ENCODE measurements at places on chromosomes 6 and 20.

GRCh38 chr6:6091608-6092002 is 84.9 kb upstream of the NRN1 start:
- DNase-seq = no peak

GRCh38 chr20:58133020-58133808 is 95.2 kb downstream of the ANKRD60 start:
- no peak for DNase-seq

- DNase-seq = peak; percentile 4
Observed at GRCh38 chr6:48069280-48069679, 41.7 kb downstream of the PTCHD4 start.

- DNase-seq = peak; percentile 78
Observed at GRCh38 chr20:49484180-49485140, 2.0 kb upstream of the KCNB1 start.

GRCh38 chr20:38581013-38581412 is at the start of gene ADIG:
Gene ADIG, plus strand, starts transcription at chr20:38581197. Its CDS starts 54 bp downstream, at chr20:38581251.
- DNase-seq = no peak

DNA sequence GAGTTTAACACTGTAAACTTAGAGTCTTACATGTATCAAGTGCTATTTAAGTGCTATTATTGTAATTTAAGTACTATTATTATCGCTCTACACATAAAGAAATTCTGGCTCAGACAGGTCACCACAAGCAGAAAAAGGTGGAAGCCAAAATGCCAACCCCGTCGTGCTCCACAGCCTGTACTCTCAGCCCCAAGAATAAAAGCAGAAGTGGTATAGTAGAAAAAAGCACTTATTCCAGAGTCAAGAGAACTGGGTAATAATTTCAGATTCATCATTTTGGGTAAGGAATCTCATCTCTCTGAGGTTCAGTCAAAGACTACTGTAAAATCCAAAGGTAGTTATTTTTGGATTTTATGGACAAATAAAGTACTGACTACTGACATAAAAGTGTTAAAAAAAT is 943 bp downstream of the ZUP1 start:
- no peak for DNase-seq

- peak; percentile 4 for DNase-seq
Observed at GRCh38 chr20:8389381-8390036, 257.4 kb downstream of the PLCB1 start.

DNA sequence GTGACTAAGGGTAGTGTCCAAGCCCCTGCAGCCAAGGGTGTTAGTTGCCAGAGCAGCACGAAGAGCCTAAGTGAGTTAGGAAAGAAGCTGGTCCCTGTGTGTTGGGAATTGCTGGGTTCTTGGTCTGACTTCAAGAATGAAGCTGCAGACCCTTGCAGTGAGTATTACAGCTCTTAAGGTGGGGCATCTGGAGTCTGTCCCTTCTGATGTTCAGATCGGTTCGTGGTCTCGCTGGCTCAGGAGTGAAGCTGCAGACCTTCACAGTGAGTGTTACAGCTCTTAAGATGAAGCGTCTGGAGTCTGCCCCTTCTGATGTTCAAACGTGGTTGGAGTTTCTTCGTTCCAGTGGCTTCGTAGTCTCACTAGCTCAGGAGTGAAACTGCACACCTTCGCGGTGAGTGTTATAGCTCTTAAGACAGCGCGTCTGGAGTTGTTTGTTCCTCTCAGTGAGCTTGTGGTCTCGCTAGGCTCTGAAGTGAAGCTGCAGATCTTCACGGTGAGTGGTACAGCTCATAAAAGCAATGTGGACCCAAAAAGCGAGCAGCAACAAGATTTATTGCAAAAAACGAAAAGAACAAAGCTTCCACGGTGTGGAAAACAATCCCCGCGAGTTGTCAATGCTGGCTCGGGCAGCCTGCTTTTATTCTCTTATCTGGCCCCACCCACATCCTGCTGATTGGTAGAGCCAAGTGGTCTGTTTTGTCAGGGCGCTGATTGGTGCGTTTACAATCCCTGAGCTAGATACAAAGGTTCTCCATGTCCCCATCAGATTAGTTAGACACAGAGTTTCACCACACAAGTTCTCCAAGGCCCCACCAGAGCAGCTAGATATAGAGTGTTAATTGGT is 31.8 kb downstream of the PXDC1 start:
- no peak for DNase-seq

GRCh38 chr6:31210123-31210522 is 39.6 kb upstream of the POU5F1 start:
- DNase-seq = no peak

DNA sequence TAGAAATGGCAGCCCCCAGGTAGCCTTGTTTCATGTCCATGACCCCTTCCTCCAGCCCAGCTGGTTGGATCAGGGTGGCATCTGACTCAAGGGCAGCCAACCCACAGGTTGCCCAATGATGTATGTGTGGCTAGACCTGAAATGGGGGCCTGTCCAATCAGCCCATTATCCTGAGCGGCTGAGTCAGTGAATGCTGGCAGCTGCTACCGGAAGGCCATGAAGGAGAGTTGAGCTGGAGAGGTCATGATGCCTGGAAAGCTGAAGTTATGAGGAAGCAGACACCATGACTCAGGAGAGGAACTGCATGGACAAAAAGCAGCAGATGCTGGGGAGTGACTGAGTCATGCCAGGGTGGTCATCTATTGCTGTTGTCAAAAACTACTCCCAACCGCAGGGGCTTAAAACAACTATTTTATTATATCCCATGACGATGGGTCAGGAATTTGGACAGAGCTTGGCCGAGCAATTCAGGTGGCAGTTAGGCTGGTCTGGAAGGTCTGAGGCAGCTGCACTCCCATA is 67.3 kb downstream of the MDGA1 start:
- DNase-seq = peak; percentile 94

- DNase-seq = no peak
Observed at GRCh38 chr20:38249536-38250310, 10.8 kb downstream of the KIAA1755 start.

DNA sequence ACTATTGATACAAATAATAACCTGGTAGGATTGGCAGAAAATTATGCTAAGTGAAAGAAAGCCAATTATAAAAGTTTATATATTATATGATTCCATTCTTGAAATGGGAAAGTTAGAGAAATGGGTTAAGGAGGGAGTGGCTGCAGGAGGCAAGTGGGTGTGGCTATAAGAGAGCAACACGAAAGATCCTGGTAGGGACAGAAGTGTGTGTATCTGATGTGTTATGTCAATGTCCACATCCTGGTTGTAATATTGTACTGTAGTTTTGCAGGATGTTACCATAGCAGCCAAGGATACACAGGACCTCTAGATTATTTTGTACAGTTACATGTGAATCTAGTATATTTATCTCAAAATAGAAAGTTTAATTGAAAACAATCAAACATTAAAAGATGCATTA is 46.8 kb downstream of the SNX5 start:
- no peak for DNase-seq

DNA sequence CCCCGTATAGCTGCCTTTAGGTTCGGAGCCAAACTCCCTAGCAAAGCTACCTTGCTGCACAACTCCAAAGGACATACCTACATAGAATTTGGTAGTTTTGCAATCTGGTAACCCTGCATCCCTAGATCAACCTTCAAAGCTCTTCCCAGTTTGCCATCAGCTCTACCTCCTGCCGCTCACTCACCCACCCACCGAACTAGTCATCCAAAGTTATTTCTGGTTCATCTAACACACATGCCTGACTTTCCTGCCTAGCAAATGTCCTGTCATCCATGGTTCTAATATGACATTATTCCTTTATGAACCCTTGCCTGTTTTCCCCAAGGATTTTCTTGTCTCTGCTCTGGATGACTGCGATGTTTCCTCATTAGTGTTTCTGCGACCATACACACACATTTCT is 21.6 kb downstream of the SPAG4 start:
- no peak for DNase-seq

DNA sequence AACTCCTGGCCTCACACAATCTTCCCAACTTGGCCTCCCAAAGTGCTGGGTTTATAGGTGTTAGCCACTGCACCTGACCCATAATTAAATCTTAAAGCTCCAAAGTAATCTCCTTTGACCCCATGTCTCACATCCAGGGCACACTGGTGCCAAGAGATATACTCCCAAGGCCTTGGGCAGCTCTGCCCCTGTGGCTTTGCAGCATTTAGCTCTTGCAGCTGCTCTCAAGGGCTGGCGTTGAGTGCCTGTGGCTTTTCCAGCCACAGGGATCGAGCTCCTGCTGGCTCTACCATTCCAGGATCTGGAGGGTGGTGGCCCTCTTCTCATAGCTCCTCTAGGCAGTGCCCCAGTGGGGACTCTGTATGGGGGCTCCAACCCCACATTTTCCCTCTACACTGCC is 49.3 kb upstream of the CD2AP start:
- no peak for DNase-seq

DNA sequence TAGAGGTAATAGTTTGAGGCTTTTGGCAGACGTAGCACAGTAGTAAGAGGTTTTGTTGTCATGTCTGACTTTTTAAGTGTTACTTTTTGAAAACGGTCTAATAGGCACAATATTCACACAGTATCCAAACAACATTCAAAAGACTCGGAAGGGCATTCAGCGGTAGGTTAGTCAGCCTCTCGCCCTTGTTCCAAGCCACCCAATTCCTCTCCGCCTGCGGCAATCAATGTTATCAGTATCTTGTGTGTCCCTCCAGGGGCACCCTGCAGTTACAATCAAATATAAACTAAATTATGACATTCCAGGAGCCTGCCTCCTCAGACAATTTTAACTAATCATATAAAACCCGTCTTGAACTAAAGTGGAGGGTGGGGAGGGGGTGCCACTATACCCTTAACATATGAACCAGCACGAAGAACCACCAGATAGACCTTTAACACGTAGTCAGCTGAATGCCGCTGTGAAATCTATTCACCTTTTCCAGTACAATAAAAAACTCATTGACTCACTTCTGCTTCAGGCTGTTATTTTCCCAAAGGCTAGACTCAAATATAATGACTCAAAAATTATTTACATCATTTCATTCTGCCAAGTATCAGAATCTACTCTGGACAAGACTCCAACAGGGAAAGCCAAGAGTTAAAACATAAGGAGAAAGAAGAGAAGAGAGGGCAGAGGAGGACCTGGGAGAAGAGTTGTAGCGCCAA is 1.6 kb downstream of the TENT5A start:
- no peak for DNase-seq

DNA sequence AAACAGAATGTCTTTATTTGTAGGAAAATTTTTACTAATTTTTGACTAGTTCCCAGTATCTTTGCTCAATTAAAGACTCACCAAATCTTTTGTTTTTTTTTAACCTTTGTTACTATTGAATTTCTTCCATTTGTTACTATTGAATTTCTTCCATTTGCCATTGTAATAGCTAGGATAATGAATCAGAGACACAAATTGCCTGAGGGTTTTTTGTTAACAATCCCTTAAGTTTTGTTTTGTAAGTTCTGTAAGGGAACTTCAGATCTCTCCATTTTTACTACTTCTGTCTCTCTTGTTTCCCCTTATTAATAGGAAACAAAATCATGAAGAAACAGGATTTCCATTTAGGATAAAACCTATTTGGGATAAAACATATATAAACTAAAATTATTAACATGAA is 104.3 kb downstream of the MAP3K4 start:
- DNase-seq = no peak

DNA sequence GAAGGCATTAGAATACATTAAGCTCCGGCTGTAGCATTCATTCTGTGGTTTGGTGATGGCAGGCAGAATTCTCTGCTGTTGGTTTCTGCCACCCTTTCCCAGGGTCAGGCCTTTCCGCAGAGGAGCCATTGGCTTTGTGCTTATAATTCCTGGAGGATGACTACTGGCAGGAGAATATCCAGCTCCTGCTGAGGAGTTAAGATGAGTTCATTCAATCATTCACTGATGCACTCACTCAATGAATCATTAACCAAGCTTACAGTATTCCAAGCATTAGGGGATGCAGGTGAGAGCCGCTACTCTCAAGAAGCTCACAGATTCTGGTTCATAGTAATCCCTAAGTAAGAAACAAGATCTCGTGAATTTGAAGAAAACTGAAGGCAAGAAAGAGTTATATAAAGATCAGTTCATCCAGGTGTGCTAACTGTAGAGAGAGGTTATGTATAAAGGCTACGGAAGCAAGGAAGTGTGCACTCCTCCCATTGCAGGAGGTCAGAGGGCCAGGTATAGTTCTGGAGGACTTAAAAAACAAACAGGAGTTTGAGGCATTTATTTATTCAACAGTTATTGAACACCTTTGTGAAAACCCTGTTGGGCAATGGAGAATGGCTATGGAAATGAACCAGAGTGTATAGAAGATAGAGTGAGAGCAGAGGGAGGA is 75.5 kb downstream of the HMGN3 start:
- no peak for DNase-seq

GRCh38 chr20:15342991-15343523 is 1005.6 kb upstream of the FLRT3 start:
- no peak for DNase-seq

DNA sequence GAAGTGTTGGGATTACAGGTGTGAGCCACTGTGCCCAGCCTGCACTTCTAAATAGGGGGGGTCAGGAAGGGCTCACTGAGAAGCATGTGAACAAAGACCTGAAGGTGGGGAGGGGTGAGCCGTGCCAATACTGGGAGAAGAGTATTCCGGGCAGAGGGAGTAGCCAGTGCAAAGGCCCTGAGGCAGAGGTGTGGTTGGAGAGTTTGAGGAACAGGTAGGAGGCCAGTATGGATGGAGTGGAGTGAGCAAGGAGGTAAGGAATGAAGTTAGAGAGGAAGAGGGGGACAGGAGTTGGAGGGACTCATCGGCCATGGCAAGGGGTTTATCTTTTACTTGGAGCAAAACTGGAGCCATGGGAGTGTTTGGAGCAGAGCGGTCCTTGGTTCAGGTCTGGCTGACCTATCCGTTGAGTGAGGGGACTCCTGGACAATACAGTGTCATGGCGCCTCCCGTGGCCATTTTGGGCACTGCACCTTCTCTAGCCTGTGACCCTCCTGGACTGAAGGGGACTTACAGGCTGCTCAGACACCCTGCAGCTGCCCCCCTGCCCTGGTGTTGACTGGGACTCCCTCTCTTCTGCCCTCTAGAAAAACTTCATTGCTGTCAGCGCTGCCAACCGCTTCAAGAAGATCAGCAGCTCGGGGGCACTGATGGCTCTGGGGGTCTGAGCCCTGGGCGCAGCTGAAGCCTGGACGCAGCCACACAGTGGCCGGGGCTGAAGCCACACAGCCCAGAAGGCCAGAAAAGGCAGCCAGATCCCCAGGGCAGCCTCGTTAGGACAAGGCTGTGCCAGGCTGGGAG is 12.1 kb downstream of the FOXS1 start:
- DNase-seq = peak; percentile 46

DNA sequence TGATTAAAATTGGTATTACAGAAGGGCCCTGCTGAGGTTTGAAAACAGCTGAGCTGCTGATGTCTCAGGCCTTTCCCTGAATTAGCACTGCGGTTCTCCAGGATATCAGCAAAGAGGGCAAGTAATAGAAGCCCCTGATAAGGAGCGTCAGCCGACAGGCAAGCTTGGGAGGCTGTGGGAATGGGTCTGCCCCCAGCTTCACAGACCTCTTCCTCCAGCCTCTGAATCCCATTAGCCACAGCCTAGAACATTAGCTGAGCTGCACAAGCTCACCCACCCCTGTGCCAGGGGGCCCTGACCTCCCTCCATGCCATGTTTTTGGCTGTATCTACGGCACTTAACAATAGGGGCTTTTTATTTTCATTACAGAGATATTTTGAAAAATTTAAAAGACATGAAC is 59.9 kb downstream of the VAPB start:
- DNase-seq = no peak

- DNase-seq = peak; percentile 10
Observed at GRCh38 chr6:100202417-100203194, 208.6 kb upstream of the MCHR2 start.

- DNase-seq = no peak
Observed at GRCh38 chr6:11367638-11368199, 135.3 kb upstream of the NEDD9 start.

GRCh38 chr6:109713097-109713496 is 22.0 kb downstream of the FIG4 start:
- DNase-seq = no peak

Data from H54 (cell line).